ENCODE measurements at places on chromosomes 1 and 21.

- no peak for DNase-seq
Measured at GRCh38 chr1:86224651-86225310, 68.2 kb upstream of the COL24A1 start.

DNA sequence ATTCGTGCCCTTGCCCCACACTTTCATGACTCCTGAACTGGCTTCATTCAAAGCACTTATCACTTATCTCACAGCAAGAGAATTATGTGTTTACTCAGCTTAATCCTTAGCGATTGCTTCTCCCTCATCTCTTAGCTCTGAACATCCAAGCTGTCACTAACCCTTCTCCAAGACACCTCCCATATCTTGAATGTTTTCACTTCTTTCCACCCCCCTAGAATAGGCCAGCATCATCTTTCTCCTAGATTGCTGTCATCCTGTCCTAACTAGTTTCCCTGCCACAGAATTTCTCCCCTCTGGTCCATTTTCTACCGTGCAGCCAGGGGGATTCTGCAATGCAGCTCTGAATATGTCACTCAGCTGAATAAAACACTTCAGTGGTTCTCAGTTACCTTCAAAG lies 68.6 kb upstream of the SPATA6 start:
- no peak for DNase-seq

DNA sequence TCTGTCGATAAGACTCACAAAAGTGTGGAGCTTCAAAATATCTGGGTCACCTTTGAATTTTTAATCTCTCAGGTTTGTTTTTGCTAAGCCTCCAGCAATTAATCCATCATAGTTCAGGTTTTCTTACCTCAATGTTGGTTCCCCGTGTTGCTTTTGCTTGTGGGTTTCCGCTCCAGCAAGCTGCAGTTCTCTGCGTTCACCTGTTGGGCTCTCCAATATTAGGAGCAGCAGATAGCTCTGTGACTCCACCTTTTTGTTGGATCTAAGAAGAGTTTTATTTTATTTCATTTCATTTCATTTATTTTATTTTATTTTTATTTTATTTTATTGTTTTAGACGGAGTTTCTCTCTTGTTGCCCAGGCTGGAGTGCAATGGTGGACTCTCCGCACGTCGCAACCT lies 335.5 kb downstream of the COL11A1 start:
- DNase-seq = no peak

DNA sequence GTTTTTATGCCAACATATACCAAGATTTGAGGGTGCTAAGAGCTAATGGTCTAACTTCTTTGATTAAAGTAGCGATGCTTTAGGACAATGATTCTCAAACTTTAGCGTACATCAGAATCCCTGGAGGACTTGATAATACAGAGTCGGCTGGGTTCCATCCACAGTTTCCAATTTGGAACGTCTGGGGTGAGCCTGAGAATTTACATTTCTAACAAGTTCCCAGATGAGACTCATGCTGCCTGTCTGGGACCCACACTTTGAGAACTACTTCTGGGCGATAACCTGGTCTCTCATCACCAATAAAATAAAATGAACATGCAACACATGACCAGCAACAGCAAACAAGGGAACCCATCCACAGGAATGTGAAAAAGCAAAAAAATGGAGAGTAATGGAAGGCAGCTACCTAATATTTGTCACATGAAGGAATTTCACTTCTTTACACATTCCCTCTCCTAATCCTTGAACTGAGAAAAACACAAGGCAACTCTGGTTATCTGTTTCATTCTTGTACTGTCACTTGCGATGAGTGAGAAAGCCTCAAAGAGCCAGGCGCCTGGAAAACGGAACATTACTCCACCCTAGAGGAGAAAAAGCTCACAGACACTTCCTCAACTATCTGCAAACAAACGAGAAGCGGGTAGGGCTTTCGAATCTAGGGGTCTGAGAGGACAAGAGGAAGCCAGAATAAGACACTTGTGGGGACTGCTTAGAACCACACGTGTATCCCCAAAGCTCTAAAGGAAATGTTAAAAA lies 14.0 kb downstream of the HSF2BP start:
- peak; percentile 45 for DNase-seq

- DNase-seq = no peak
Measured at GRCh38 chr1:86640161-86640670, 64.2 kb upstream of the SH3GLB1 start.

DNA sequence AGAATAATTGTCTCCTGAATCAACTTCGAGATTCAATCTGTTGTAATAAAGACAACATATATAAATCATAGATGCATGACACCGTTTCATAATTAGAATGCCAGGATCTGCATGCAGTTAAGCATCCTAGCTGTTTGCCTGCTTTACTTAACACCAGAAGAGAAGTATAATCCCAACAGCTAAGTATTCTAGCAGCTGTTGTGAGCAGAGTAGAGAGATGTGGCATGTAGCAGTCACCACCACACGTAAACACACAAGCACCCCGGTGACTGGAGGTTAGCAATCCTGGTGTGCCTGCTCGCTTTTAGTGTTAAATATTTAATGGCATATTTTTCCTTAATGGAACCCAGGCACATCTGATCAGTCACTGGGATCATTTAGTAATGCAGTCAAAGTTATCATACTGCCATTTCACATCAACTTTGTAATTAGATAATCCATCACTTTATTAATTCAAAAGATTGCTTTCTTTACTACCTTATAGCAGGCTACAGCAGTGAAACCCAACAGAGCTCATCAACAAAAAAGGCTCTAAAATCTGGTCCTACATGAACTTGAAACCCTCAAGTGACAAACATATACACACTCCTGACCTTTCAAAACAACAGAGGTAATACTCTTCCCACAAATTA lies 187.9 kb downstream of the SMYD3 start:
- no peak for DNase-seq

GRCh38 chr1:199813198-199813597 lies 214.3 kb upstream of the NR5A2 start:
- no peak for DNase-seq

- no peak for DNase-seq
Measured at GRCh38 chr1:34163792-34164731, 968 bp downstream of the CSMD2 start.

GRCh38 chr21:35583566-35584216 lies 476.6 kb downstream of the SETD4 start:
- DNase-seq = no peak

GRCh38 chr1:176049582-176049981 lies 157.5 kb downstream of the COP1 start:
- no peak for DNase-seq

- no peak for DNase-seq
Measured at GRCh38 chr21:35664683-35665082, 395.6 kb downstream of the SETD4 start.

DNA sequence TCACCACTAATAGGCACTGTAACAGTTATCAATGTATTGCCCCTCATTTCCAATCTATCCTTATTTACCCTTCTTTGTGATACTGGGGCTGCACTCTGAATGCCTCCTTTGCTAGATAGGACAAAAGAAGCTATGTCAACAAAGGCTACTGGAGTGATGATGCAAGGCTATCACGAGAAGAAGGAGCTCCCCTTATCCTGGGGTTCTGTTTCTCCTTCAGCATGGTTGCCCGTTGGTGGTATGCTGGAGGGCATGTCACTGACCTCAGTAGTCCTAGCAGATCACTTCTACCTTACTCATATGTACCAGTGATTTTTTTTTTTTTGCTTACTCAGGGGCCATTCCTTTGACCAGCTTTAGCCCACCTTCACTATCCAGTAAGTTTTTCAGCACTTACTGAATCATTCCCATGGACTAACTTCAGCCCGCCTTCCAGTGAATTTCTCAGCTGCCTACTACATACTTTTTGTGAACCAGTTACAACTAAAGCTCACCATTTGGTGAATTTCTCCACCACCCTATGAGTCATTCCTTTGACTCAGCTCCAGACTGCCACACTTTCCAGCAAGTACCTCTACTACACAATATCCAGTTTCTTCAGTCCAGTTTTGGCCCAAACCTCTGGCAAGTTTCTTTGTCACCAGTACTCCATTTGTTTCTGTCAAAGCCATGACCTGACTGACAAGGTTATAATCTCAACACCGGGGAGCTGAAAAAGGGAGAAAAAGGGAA lies 944.5 kb downstream of the KCNT2 start:
- no peak for DNase-seq

- peak; percentile 52 for DNase-seq
Measured at GRCh38 chr1:113835686-113836290, 23.5 kb upstream of the RSBN1 start.

- no peak for DNase-seq
Measured at GRCh38 chr1:202713110-202713509, 2.9 kb upstream of the SYT2 start.

DNA sequence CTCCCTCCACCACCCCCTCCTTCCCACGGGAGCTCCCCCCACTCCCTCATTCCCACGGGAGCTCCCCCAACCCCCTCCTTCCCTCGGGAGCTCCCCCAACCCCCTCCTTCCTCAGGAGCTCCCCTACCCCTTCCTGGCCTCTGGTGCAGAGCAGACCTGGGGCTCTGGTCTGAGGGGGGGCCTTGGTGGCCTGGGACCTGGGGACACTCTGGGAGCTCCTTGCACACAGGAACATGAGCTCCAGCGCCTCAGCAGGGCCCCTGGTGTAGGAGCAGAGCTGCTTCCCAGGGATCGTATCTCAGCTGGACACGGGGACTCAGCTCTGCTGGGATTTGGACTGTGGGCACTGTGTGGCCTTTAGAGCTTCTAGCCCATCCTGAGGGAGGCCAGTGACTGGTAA lies 19.7 kb upstream of the PRSS38 start:
- DNase-seq = no peak

DNA sequence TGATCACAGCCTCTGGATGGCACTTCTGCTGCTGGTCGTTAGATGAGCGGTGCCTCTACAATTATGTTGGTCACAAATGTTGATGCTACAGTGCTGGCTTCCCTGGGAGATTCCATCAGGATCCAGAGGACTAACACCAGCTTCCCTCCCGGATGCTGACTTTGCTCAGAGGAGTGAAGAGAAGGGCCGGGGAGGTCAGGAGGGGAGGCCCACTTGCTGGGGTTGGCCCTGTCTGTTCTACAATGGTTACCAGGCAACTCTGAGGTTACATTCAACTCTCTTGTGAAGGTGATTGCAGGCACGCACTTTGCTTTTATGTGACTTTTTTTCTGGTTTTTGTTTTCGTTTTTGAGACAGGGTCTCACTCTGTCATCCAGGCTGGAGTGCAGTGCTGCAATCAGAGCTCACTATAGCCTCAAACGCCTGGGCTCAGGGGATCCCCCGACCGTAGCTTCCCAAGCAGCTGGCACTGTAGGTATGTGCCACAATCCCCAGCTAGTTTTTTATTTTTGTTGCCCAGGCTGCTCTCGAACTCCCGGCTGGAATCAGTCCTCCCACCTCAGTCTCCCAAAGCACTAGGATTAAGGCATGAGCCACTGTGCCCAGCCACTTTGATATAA lies 112.5 kb downstream of the ADSS2 start:
- DNase-seq = no peak

GRCh38 chr1:213884942-213885341 lies 102.8 kb upstream of the PROX1 start:
- no peak for DNase-seq

GRCh38 chr1:169879034-169879840 lies 14.5 kb downstream of the SCYL3 start:
- no peak for DNase-seq

DNA sequence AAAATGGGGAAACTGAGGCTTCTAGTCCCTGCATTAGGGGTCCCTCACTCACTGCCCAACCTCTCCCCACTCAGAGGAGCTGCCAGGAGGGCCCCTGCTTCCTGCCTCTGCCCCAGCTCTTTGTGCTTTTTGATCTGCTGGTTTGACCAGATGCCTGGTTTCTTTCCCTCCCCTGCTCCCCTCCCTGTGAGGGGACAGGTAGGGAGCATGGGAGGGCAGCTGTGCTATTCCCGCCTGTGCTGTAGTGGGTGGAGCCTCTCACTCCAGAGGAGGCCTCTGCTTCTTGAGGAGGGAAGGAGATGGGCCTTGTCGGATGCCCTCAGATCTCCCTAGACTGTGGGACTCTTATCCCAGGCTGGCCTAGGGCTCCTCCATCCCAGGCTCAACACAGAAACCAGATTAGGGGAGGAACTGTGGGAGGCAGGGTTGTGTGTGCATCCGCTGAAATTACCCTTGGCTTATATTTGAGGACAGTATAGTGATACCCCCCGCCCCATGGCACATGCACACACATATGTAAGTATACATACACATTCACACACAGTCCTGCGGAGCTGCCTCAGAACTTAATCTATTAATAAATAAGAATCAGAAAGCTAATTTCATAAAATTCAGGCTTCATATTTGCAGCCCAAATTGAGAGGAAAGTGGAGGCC lies 4.6 kb downstream of the BOLA1 start:
- DNase-seq = no peak

GRCh38 chr21:41367945-41368734 lies 6.3 kb downstream of the MX2 start:
- no peak for DNase-seq
